ENCODE measurements at places on chromosomes 1 and 21. TPM values are rescaled to one million over a fixed set of nuclear protein-coding genes. Genes with fewer than 3 reads are reported as not detected.

DNA sequence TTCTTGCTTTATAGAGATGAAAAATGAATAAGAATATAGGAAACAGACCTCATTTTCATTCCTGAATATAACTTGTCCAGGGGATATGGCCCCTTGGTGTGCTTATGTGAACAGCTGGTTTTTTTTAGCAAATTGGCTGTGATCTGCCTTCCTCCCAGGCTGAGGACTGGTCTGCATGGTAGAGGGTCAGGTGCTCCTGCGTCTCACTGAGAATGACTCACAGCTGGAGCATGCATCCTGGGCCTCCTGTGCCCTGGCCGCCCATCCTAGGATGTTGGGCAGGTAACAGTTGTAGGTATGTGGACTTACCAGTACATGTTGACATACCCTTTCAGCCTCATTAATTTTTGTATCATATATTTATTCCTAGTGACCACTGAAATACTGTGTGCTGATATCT lies 29.8 kb downstream of the AGT start:
- DNase-seq: no peak

GRCh38 chr1:184545601-184546000 lies 158.8 kb downstream of the C1orf21 start:
- DNase-seq: no peak

DNA sequence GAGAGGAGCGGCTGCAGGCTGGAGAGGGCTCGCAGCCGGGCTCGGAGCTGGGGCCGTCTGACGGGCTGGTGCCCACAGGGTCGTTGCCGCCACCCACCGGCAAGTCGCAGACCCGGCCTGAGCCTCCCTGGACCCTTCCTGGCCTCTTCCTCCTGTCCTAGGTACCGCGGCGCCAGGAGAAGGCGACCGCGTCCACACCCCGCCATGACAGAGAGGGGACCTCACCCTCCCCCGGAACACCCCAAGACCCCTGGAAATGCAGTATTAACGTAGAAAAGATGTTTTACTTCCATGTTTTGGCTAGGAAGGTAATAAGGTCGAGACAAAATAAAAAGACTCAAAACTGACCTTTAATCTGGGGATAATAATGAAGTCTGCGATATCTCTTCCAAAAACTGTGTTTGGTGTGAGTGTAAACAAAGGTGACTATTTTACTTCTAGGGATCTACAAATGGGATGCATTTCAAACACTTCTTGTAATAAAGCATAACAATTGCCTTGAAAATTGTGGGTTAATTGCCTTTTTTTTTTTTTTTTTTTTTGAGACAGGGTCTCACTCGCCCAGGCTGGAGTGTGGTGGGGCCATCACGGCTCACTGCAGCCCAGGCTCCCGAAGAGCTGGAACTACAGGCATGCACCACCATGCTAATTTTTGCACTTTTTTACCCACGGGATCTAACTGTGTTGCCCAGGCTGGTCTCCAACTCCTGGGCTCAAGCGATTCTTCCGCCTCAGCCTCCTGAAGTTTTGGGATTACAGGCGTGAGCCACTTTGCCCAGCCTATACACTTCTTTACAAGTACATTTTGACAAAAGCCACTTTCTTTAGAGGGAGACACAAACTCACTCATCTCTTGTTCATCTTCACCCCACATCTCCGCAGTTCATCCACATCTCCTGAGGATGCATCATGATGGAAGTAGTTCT lies 838 bp upstream of the RSRP1 start:
- no peak for DNase-seq

DNA sequence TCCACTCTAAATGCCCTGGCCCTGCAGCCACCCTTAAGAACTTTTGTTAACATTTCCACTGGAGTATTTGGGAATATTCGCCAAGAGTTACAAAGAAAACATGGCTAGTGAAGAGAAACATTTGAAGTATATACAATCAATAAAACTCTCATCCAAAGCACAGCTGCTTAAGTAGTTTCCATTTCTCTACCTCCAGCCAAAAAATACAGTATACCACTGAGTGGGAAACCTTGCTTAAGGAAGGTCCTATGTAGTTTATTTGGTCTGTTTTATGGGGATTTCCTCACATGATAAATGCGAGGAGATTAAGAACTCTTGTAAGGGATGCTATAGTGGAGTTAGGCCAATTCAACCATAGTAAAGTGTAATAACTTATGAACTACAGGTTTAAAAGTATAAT lies 382.5 kb downstream of the NEGR1 start:
- no peak for DNase-seq

- peak; percentile 9 for DNase-seq
These were observed 152.3 kb upstream of the RGS18 start for GRCh38 chr1:192005976-192006375.

DNA sequence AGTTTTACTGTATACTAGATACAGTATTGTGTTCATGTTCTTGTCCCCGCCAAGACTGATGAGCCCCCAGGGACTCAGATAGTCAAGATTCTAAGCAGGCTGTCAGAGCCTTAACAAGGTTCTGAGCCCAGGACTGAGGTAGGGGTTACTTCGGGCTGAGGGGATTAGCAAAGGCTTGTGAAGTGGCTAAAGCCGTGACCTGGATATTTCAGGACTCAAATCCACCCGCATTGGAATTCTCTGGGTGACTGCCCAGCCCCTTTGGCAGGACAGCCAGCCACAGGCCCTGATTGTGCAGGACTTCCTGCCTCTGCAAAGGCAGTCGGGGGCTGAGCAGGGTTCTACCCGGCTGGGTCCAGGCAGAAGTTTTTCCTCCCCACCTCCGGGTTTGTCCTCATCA lies at the start of gene PLA2G5:
Gene PLA2G5 (plus strand): TSS at position 321 of the 400 bp plus-strand sequence. CDS start 14,637 bp downstream, outside the sequence.
- DNase-seq: peak; percentile 77

GRCh38 chr1:205298191-205298994 lies 23.2 kb downstream of the NUAK2 start:
- peak; percentile 86 for DNase-seq

- no peak for DNase-seq
These were observed 540.8 kb downstream of the BRINP3 start for GRCh38 chr1:189936861-189937260.

DNA sequence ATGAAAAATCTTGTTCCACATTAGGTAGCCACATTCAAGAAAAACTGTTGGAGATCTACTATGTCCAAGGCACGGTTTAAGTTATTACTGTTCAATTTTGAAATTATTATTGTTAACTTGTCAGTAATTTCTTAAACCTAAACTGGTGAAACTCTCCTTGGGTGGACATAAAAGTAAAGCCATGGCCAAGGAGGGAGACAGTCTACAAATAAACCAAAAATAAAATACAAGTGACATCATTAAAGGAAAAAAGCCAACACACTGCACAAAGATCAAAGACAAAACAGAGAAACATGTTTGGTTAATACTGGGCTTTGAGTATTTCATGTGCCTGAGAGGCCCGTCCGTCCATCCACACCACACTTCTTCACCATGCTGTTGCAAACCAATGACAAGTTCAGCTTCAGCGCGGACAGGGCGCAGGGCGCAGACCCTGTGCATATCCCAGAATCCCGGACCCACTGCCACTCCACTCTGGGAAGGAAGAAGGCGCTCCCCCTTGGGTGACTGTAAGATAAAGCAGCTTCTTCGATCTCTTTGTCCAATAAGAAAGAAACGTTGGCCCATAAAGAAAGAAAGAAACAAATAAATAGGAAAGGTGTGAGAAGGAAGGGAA lies 918 bp upstream of the RASAL2 start:
- no peak for DNase-seq

DNA sequence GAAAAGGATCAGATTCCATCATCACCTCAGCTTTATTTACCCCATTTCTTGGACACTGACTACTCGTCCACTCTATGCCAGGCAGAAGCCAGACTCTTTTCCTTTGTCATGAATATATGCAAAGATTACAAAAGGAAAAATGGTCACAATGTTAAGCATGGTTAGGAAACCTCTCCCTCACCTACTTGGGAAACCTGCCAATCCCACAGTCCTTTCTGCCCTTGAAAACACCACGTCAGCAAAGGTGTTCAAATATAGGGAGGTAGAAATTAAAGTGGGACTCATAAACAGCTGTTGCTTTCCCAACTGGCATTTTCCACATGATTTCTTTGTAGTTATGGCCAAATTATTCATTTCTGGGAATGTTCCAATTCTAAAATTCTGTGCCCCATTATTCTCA lies 16.2 kb upstream of the ATP13A2 start:
- DNase-seq: no peak

CD2 gene
- total RNA-seq: not detected

FOXD3 gene
- total RNA-seq: 0.05 TPM

DMRTA2 gene
- total RNA-seq: 0.43 TPM

RNF207 gene
- total RNA-seq: 0.86 TPM

FCRL5 gene
- total RNA-seq: not detected
